ENCODE measurements at places on chromosomes 16 and 17.

- DNase-seq = no peak
Measured at GRCh38 chr17:298791-299450, 53.7 kb downstream of the RPH3AL start.

DNA sequence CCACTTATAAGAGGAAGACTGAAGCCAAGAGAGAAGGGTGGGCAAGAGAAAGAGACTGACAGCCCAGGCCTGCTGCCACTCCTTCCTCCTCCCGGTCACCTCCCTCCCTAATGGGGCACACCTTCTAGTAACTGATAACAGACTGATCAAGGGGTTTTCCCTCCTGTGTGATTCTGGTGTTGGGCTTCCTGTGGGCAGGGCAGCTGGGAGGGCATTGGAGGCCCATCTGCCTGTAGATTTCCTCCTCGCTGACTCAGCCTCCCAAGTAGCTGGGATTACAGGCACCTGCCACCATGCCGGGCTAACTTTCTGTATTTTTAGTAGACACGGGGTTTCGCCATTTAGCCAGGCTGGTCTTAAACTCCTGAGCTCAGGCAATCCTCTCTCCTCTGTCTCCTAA lies 16.2 kb downstream of the CA4 start:
- no peak for DNase-seq

- DNase-seq = no peak
Measured at GRCh38 chr16:87949071-87949744, 2.0 kb upstream of the BANP start.

GRCh38 chr16:11025120-11025531 lies 80.8 kb downstream of the CLEC16A start:
- no peak for DNase-seq

- DNase-seq = no peak
Measured at GRCh38 chr16:50441486-50442157, 72.8 kb upstream of the BRD7 start.

- DNase-seq = no peak
Measured at GRCh38 chr16:75130150-75130771, 13.7 kb upstream of the LDHD start.

- DNase-seq = no peak
Measured at GRCh38 chr17:7355053-7355452, at the start of gene TMEM95. Gene TMEM95 (plus strand): TSS chr17:7355156. CDS start chr17:7355205, 49 bp downstream.

- peak; percentile 48 for DNase-seq
Measured at GRCh38 chr17:2262135-2262587, 41.4 kb downstream of the SMG6 start.

DNA sequence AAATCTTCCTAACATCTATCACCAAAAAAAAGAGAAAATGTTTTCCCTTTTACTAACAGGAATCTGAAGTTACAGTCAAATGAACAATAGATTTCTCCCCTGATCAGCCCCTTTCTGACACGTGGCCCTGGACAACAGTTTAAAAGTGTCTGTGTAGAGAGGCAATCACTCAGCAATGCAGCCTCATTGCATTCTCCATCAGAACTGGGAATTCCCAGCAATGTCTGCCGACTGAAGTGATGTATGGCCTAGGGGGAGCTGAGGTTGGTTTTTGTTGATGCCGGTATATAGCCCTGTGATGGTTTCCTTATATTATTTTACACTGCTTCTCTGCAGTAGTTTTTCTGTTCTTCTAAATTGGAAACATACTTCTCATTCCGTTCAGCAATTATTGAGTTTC lies 904.3 kb upstream of the CDH8 start:
- no peak for DNase-seq

- DNase-seq = peak; percentile 96
Measured at GRCh38 chr17:61399131-61400065, at the start of gene TBX2. Gene TBX2 (plus strand): TSS chr17:61399843. CDS start chr17:61400177, 334 bp downstream.

GRCh38 chr16:79211586-79211985 lies 389.0 kb downstream of the MAF start:
- DNase-seq = no peak

- DNase-seq = no peak
Measured at GRCh38 chr16:81546781-81547180, 102.2 kb downstream of the CMIP start.

- DNase-seq = no peak
Measured at GRCh38 chr16:68607443-68607842, 37.7 kb upstream of the CDH3 start.

- DNase-seq = no peak
Measured at GRCh38 chr16:67389911-67390815, 3.1 kb downstream of the TPPP3 start.

GRCh38 chr17:43608313-43608712 lies 53.4 kb downstream of the MEOX1 start:
- DNase-seq = peak; percentile 38

DNA sequence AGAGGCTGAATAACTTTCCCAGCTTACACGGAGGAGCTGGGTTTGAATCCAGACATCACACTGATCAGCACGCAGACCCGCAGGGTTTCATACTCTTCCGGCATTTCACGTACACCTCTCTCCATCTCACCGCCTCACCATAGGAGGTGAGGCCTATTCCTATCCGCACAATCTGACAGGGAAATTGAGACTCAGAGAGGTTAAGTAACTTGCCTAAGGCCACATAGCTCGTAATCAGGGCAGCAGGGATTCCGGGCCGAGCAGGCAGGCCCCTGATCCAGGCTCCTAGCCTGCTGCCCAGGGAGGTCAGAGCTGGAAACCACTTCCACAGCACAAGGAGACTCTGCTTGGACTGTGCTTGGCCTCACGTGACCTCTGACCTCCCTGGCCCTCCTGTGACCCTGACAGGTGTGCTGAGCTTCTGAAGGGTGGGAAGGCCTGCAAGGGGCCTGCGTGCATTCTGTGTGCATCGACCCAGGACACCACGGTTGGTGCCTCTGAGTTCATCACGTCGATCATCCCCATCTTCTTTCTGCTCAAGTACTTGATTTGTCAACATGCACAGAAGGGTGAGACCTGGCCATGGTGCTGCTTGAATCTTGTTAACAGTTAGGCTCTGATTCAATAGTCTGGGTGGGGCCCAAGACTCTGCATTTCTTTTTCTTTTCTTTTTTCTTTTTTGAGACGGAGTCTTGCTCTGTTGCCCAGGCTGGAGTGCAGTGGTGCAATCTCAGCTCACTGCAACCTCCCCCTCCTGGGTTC lies 4.7 kb downstream of the CEP295NL start:
- DNase-seq = no peak

DNA sequence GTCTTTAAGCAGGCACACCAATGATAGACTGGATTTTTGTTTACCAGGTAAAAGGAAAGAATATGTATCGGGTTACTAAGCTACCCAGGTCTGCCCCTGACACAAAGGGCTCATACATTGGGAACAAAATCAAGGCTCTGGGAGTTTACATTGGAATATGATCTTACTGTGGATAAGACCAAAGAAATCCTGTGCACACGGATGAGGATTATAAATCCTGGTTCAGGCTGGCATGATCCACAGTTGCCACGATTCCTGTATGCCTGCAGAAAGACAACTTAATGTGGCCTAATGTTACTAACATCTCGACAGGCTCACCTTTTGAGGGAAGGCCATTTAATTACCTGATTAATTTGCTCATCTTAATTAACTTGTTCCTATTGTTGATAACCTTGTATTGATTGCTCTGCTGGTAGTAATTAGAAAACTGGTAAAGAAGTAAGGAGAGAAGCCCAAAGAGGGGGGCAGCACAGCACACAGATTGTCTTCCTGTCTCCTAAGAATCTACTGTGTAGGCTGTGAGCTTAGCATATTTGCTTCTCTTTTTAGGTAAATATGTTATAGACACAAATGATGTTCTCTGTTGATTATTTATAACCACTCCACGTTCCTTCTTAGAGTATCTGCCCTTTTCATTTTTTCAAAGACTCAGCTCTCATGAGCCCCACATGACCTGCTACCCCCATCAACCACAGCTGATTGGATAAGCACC lies 51.0 kb upstream of the TOX3 start:
- no peak for DNase-seq

DNA sequence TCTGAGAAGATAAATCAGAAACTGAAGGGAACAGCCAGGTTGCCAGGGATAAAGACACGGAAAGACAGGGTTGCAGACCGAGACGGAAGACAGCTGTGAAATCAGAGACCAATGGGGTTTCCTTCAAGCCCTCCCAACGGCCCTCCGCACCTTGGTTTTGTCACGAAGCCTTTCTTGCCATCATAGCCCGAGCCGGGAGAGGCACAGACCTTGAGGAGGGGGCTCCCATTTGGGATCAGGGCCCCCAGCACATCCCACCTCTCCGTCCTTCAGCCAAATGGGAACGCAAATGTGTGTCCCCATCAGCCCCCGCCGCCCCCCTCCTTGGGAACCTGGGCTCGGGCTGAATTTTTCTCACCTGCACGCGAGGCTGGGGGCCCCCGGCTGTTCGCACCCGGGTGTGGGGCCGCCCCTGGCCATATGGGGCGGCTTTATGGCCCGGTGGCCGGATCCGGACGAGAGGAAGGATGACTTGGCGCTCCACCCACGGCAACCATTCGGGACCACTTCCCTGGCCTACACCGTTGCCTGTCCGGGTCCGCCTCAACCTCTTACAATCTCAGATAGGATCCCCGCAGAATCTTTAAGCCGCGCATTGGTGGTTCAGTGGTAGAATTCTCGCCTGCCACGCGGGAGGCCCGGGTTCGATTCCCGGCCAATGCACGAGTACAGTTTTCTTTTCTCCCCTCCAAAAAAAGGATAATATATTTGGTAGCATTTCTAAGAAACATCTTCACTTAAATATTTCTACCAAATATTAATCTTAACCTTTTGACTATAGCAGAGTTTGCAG lies 1.4 kb upstream of the HES7 start:
- peak; percentile 68 for DNase-seq

- no peak for DNase-seq
Measured at GRCh38 chr17:80694085-80694991, 149.7 kb downstream of the RPTOR start.

DNA sequence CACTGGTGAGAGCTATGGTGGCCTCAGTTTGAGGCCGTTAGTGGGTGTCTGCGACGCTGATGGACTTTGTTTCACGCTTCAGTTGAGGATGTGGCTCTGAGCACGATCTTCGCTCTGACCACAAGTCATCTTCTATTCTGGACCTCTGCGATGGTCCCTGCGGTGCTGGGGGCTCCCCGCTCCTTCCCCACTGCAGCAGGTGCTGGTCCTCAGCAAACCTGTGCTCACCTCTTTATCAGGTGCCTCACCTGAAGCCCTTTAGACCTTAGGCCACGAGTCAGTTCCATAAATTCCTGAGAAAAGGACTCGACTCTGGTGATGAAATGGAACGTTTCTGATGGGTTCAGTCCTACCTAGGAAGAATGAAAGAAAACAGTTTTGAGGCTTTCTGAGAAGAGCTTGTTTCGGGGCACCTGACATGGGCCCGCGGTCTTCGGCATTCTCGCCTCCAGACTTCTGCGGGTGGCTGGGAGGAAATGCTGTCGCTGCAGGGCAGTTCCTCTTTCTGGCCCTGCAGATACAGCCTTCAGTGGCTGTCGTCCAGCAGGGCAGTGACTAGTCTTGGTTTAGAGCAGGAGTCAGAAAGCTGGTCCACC lies 4.7 kb downstream of the KCTD5 start:
- DNase-seq = no peak

DNA sequence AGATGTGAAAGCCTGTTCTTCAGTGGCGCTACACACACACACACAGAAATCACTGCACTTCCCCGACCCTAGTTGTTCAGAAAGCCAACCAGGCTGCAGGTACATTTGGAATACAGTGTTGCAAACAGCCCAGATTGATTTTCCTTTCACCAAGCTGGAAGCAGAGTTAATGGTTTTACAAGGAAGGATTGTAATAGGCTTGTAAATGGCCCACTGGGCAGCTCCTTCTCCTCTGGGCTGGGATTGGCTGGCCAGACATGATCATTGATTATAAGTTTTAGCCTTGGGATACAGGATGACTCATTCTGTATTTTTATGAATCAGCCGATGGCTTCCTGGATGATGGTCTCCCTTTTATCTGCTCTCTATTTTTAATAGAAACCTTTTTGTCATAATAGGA lies 2.5 kb downstream of the VAT1L start:
- no peak for DNase-seq

DNA sequence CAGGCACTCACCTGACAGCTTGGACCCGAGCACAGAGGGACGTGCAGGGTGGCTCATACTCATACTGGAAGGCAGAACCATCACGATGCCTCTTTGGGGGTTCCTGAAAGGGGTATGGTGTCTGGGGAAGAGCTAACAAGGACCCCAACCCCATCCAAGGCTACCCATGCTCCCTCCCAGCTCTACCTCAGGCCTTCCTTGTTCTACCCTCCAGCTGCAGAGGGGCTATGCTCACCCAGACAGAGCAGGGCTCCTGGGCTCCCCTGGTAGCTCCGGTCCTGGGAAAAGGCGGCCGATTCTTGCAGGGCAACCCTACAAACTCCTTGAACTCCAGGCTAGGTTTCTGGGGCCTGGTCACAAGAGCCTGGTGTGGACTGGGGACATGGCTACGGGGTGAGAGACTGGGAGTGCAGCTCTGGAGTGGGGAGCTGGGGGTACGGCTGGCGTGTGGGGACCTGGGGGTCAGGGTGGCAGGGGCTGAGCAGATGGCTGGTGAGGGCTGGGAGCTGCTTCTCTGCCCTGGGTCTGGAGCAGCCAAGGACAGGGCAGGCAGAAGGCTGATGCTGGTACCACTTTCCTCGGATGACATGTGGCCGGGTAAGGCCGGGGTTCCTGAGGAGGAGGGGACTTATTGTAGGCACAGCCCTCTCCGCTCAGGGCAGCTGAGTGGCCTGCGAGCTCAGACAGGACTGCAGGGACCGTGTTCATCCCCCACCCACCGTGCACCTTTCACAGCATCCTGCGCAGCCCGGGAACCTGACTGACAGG lies 2.1 kb downstream of the ACD start:
- no peak for DNase-seq

- DNase-seq = peak; percentile 91
Measured at GRCh38 chr17:57892146-57892819, 42.4 kb upstream of the MRPS23 start.

DNA sequence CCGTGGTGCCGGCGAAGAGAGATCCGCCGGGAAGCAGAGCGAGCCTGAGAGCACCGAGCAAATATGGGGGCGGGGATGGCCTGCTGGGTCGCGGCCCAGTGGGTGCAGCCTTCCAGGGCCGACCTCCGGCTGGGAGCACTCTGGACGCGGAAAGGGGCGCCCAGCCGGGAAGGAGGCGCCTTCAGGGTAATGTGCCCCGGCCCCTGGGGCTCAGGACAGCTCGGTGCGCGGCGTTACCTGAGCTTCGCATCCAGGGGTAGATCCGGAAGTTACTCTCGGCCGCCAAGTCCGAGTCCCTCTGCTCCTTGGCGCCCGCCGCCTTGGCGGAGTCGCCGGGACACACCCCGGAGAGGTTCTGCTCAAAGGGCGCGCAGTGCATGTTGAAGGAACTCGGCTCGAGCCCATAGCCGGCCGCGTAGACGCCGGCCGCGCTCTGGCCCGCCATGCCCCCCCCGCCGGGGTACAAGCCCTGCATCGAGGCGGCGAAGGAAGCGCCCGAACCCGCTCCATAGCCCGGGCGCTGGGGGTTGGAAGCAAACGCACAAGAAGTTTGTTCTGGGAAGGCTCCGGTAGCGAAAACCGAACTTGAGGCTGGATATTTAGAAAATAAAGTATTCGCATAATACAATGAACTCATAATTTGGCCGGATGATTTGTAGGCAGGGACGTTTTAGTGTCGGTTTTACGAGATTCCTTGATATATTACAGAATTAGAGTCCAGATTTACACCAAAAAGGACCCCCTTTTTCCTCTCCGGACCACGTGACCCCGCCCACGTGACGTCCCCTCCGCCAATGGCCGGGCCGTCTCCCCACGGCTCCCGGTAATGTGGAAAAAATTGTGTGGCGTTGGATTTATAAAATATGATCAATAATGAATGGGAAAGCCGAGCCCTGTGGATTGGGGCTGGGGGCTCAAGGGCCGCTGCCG lies at the start of gene HOXB7:
Gene HOXB7 (minus strand): TSS at position 736 of the 930 bp plus-strand sequence. CDS start 99 bp downstream, at position 637.
- peak; percentile 82 for DNase-seq
